Stimulated activated CD4-positive, alpha-beta T cell treated with anti-CD3 and anti-CD28 coated beads, Interleukin-15, amount 100 ng/mL, for 48 hours (primary cell): ENCODE measurements at places on chromosomes 3 and 15.

GRCh38 chr3:36488077-36488789, 107.9 kb downstream of the STAC start:
- no peak for DNase-seq

DNA sequence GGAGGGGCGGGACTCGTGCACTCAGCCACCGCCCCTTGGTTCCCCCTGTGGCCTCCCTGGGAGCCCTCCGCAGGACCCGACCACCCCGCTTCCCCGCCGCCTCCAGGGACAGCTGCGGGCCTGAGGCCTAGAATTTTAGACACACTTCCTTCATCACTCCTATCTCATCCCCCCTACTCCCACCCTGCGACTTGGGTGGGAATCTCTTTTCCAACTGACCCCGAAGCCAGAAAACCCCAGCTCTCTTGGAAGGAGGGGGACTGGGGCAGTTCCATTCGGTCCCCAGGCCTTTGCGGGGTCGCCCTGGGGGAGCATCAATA, 289 bp upstream of the TFDP2 start:
- DNase-seq, result no peak

DNA sequence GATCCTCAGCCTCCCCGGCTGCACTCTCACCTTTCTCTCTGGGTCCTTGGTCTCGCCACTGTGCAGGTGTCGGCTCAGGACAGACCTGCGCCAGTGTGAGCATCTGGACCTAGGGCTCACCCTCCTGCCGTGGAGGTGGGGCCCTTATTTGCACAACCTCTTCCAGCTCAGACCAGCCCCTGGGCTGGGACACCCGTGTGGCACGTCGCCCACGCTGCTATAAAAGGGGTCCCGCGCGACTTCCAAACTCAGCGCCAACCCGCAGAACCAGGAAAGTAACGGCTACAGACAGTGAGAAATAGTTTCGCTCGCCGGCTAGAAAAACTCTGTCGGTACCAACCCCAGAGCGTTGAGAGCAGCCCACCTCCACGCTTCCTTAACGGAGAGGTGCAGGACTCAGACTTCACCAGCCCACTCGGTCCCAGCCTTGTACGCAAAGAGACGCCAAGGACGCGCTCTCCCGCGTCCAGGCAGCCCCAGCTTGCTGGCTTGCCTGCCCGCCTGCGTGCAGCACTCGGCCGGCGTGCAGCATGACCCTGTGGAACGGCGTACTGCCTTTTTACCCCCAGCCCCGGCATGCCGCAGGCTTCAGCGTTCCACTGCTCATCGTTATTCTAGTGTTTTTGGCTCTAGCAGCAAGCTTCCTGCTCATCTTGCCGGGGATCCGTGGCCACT, at the start of the genes DUOX2 and DUOXA2:
TSS of gene DUOX2 (minus strand) at position 97 of the 675 bp plus-strand sequence. CDS start 761 bp downstream, outside the sequence.
TSS of gene DUOXA2 (plus strand) at position 251 of the 675 bp plus-strand sequence. CDS start at position 531, 280 bp downstream.
- DNase-seq, result no peak

DNA sequence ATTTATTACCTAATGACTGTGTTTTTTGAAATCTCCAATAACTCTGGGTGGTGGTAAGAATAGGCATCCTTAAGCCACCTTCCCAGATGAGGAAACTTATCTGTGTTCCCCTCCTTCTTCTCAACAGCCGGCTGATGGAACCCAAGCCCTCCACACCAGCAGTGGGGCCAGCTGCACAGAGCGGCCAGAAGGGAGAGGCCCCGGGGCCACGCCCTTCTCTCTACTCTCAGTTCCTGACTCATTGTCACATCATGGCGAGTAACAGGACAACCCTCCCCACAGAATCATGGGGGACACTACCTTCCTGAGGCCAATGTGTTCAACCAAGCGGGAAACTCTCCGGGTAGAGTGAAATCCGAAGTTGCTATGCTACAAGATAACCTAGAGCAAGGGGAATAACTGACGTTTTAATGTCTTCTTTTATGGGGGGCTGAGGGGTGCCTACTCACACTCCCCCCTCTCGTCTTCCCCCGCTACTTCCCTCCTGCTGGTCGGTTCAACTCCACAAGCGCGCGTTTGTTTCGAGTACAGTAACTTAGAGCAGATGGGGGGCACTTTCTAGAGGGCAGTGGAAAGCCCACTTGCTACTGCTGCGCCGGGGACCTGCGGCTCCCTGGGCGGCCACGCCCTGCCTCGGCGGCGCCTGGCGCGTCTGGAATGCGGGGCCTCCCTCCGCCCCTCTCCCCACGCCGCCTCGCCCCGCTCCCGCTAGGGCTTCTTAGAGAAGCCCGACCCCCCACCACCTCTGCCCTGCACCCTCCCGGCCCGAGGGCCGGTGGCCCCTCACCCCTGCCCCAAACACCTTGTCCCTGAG, 621 bp downstream of the ANXA2 start:
- no peak for DNase-seq

DNA sequence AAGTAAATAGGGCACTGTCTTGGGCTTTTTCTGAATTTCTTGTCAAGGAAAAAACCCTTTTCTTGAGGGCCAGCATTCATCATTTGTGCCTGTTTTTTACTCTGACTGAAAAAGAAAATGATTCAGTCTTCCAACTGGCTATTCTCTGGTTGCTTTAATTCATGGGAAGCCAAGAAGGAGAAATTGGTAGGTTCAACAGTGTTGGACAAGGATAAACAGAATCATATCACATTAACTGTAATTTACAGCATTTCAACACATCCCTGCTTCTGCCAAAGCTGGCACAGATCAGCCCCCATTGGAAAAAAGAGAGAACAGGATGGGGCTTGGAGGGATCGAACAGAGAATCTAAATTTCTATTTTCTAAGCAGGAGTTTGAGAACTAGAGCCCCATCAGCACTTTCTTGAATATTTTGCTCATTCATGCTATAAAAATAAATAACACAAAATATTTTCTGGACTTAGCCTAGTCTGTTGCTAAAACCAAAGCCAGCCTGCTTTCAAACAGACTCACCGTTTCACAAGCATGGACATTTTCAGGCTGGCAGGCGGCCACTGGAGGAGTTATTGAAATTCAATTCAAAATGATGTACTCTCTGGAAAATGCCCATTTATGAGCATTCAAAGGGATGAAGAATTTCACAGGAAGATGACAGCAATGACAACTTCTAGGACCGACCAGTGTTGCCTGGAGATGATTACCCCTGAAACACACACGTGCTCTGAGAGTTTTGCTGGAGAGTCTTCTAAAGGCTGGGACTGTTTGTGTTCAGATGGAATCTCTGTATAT, 181.2 kb downstream of the WNT5A start:
- no peak for DNase-seq

- DNase-seq, result no peak
Observed at GRCh38 chr3:27166888-27167287, 202.3 kb downstream of the NEK10 start.

GRCh38 chr15:80309769-80310384, 57.9 kb upstream of the CTXND1 start:
- no peak for DNase-seq

DNA sequence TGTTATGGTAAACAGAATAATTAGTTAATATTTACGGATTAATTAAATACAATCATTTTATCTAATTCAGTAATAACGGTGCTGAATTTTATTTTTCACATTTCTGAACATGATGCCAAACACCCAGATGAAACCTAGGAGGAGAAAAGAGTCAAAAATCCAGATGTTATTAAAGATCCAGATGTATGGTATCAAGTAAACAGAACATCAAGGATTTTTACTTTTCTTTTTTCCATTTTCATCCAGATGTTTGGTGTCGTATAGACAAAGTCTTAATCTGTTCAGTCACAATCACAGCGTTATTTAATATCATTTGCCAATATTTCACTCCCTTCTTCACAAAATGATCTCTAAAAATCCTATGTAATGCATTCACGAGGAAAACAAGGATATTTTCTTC, 64.0 kb upstream of the NR2F2 start:
- no peak for DNase-seq

DNA sequence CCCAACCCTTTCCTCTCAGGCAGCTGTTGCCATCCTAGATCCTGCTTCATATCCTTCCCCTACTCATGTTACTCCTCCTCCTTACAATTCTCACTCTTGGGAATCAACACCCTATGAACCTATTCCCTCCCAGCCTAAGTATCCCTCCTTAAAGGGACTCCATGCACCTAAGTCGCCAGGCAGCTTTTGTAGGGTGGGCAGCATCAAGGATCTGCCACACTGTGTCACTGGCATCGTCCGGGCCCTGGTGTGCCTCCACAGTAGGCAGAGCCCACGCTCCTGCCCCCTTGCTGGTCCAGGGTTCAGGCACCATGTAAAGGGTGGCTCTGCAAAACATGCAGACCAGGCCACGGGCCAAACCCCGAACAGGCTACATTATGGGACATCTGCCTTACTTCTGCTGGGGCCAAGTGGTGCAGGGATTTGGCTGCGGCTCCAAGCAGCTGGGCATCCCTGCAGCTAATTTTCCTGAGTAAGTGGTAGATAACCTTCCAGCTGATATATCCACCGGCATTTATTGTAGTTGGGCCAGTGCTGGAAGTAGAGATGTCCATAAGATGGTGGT, 53.4 kb downstream of the GSK3B start:
- DNase-seq, result no peak

DNA sequence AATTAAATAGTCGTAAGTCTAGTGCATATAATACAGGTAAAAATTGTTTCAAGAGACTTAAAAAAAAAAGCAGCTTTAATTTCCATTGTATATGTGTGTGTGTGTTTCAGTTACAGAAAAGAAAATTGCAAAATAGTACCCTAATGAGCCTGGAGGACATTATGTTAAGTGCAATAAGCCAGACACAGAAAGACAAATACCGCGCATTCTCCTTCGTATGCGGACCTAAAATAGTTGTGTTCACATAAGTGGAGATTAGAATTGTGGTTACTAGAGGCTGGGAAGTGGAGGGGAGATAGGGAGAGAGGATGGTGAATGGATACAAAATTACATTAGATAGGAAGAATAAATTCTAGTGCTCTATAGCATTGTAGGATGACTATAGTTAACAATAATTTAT, 3.6 kb downstream of the MESD start:
- DNase-seq, result no peak

GRCh38 chr15:78308422-78309032, 9.1 kb upstream of the SKIC8 start:
- peak; percentile 40 for DNase-seq

- DNase-seq, result no peak
Observed at GRCh38 chr3:44892689-44893088, 18.3 kb downstream of the TGM4 start.

- no peak for DNase-seq
Observed at GRCh38 chr3:33645060-33645647, 72.9 kb downstream of the CLASP2 start.

DNA sequence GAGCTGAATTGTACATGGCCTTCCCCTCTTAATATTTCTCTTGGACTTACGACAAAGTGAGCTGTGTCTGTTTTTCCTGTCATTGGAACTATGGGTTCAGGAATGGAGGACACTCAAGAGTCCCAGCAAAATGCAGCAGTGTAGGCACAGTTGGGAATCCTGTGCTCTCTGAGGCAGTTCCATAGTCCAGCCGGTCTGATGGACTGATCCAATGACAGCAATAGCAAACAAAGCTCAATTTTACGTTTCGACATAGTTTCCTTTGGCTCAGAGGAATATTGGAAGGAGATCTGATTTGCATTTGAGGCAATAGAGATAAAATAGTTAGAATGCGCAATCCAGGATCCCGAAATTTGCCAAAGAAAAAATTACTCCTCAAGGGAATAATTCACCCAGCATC, 276.9 kb upstream of the CNTN3 start:
- no peak for DNase-seq

DNA sequence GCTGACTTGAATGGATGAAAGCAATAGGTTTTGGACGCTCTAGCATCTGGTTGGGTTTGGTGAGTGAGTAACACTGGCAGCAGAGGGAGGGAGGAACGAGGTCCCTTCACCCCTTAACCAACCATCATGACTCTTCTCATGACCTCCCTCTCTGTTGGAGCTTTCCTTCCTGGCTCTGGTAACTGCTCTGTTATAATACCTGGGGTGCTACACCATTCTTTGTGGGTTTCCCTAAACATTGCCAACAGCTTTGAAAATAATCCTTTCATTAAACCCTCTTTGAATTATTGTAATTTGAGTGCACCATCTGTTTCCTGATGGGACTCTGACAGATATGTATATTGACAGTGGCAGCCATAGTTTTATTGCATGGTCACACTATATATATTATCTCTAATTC, 146.2 kb upstream of the PTPRG start:
- no peak for DNase-seq

DNA sequence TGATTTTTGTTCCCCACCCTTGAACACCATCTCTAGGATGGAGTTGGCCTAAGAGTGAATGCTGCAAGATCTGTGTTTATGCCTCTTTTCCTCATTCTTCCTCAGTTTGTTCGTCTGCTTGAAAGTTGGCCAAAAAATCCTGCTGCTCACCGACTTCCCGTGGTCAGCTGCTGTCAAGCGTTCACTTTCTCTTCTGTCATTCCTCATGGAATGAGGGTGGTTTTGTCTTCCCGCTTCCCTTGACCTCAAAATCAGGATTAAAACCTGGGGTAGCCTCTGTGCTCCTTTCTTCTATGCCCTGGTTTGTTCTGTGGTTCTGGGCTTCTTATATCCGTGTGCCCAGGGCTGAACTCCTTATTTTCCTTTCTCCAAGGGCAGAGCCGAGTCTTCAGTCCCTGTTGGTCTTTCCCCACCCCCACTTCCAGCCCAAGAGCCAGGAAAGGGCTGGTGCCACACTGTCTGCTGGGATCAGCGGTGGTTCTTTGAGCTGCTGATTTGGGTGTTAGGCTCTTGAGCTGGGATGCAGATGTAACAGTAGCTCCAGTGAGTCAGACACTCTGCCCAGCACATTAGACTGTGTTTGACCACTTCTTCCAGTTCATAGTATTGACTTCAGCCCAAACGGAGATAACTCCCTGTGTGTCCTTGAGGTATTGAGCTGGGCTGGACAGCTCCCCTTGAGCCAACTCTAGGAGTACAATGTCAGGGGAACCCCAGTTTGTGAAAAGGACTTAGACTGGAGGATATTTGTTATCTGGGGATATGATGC, 2.3 kb downstream of the SERF2 start:
- no peak for DNase-seq

GRCh38 chr3:168083906-168084305, 11.8 kb downstream of the GOLIM4 start:
- no peak for DNase-seq

DNA sequence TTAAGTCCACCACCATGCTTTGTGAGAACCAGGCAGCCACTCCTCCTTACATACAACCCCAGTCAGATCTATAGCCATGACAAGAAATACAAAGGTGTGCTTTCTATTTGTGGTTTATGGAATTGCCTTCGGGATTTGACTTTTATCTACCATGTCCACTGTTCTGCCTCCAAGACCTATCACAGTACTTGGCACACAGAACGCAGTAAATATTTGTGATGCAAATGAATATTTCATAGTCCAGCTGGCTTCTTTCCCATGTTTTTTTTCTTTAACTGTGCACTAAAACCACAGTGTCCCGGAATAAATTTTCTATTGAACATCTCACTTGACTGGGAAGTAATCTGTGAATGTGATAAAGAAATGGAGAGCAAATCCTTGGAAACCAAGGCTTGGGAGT, 314.7 kb downstream of the RORA start:
- no peak for DNase-seq

DNA sequence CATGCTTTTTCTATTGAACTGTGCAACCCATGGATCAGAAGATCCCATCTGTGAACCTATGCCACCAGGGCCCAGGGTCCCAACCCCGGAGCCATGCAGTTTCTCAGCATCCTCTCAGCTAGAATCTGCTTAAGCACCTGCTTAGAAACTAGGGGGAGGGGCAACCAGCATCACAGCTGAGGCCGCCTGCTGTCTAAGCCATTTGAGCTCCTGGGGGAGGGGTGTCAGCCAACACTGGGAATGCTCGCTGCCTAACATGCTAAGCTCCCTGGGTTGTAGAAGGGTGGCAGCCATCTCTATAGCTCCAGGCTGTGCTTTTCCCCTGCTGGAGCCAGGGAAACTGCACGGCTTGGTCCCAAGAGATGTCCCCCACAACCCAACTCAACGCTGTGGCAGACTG, 322.8 kb downstream of the EDEM1 start:
- no peak for DNase-seq

- no peak for DNase-seq
Observed at GRCh38 chr3:49794431-49794830, 5.2 kb downstream of the CDHR4 start.
